CD8-positive, alpha-beta T cell (primary cell): ENCODE measurements at places on chromosomes 3 and 15.

- DNase-seq, result no peak
Measured at GRCh38 chr3:129504471-129505100, 23.9 kb upstream of the RHO start.

DNA sequence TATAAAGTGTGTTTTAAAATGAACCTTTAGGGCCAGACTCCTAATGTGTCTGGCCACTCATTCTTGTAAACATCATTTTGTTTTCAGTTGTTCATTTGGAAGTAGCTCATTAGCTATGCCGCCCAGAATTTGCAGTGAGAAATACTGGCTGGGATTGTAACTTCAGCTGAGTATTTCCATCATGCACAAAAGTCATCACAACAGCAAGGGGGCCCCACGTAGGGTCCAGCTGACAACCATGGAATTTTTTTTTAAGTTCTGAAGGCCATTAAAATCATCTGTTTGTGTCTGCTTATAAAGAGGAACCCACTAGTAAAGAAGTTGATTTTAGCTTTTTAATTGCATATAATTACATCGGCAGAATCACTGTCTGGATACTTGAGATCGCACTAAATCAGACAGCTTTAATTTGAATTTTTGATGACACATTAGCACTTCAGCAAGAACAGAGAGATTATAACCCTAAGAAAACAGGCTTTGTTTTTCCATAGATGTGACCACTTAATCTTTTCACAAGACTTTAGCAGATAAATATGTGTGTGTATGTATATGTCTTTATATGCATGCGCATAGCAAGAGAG, 46.3 kb upstream of the SKOR1 start:
- no peak for DNase-seq

GRCh38 chr3:90134090-90134489, 1026.7 kb downstream of the EPHA3 start:
- DNase-seq, result no peak

- DNase-seq, result no peak
Measured at GRCh38 chr3:115931581-115931980, 308.3 kb downstream of the GAP43 start.

DNA sequence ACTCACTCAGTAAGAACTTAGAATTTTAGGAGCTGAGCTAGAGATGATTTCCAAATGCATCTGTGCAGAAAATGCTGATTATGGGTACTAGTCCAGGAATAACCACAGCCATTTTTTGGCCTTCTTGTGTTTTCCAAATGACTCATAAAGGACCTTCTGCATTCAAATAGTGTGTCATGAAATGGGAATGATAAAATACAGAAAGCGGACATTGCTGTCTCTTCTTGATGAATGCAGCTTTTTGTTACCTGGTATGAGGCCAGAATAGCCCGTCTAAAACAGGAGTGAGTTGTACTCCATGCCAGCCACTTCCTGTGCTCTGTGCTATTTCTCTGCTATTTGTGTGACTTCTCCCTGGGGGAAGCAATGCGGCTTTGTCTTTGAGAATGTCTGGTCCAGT, 20.5 kb upstream of the FRMD5 start:
- DNase-seq, result no peak

DNA sequence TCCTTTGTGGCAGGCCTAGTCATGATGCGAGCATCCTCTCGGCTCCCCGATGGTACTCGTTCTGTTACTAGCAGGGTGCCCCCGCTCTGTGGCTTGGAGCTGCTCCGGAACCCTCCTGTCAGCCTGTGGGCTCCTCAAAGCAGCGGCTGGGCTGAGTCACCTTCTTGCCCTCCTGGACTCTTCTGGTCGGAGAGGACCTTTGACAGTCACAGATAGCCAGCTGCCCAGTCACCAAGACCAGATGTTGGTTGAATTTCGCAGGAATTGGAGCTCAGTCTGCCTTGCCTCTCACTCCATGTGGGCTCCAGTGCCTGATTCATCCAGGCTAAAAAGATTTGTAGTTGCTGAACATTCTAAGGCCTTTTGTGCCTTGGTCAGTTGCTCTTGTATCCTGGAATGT, 94.5 kb downstream of the CHCHD6 start:
- no peak for DNase-seq

DNA sequence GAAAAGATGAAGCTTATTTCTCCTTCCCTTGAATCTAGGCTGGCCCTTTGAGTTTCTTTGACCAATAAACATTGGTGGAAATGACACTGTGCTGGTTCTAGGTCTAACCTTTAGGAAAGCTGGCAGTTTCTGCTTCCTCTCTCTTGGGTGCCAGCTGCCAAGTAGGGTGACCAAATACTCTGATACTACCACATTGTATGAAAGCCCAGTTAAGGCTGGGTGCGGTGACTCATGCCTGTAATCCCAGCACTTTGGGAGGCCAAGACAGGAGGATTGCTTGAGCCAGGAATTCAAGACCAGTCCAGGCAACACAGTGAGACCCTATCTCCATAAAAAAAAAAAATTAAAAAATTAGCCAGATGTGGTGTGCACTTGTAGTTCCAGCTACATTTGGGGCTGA, 320.7 kb downstream of the ZNF621 start:
- DNase-seq, result no peak

DNA sequence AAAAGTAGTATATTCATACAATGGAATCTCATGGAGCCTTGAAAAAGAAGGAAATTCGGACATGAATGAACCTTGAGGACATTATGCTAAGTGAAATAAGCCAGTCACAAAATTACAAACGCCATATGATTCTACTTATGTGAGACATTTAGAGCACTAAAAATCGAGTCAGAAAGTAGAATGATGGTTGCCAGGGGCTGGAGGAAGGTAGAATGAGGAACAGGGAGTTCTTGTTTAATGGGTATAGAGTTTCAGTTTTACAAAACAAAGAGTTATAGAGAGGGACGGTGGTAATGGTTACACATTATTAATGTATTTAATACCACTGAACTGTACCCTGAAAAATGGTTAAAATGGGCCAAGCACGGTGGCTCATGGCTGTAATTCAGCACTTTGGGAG, 19.5 kb downstream of the UBXN7 start:
- no peak for DNase-seq

- no peak for DNase-seq
Measured at GRCh38 chr15:81575436-81576123, 201.6 kb upstream of the TMC3 start.

GRCh38 chr3:30353711-30354467, 252.5 kb upstream of the TGFBR2 start:
- DNase-seq, result peak; percentile 71

DNA sequence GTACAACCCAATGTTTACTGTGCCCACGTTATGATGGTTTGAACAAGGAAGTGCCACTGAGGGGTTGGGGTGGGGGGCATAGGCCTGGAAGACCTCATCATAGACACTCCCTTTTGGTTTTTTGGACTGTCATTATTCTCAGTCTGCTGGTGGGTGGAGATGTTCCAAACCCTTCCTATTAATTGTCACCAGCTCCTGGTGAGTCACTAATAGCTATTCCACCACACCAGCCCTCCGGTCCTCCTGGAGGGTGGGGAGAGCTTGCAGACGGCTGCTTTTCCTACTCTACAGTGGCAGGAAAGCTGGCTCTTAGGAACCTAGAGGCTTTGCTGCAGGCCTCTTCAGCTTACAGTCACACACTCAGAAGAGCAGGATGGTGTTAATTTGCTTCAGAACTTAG, 9.0 kb upstream of the COPG1 start:
- DNase-seq, result no peak

DNA sequence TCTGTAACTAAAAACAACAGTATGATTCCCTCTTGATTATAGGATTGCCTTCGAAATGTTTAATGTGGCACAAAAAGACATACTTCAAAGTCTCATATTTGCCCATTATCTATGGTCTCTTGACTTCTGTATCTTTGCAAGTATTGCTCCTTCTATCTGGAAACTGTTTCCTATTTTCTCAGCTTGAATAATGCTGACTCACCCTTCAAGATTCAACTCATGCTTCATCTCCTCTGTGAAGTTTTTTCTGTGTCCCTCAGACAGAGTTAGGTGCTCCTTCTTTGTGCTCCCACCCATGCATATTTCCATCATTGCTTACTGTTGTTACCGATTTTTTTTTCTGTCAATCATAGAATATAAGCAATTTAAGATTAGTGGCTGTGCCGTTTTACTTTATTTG, 192.8 kb upstream of the ROBO1 start:
- DNase-seq, result no peak

DNA sequence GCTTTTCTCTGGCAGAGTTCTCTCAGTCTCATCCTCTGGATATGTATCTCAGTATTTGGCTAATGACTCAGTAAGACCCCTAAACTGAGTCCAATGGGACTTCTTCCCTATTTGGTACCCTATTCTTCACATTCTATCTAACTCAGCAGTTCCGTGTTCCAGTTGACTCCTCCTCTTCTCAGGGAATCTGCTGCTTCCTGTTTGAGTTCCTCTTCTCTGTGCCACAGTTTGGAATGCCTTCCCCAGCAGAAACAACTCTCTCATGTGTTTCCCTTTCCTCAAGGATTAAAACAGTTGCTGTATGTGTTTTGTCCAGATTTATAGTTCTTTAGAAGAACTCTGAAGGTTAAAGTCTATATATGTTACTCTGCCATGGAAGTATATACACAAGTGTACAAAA, 344.0 kb upstream of the RARB start:
- no peak for DNase-seq

- DNase-seq, result no peak
Measured at GRCh38 chr15:80507638-80508316, 103.6 kb downstream of the ARNT2 start.

DNA sequence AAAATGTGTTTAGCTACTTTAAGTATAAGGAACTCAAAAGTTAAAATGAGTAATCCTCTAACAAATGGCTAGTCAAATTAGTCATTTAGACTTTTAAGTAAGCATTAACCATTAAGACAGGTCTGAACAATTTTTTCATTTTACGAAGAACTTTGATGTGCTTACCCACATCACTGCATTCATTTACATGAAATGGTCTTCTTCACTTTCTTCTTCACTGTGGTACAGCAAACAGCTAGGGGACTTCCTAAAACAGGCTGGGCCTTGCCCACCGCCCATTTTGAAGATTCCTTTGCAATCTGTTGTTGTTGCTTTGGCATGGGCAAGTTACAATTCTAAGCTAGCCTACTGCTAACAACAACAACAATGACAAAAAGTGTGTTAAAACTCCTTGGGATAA, 67.4 kb downstream of the CBLB start:
- no peak for DNase-seq

DNA sequence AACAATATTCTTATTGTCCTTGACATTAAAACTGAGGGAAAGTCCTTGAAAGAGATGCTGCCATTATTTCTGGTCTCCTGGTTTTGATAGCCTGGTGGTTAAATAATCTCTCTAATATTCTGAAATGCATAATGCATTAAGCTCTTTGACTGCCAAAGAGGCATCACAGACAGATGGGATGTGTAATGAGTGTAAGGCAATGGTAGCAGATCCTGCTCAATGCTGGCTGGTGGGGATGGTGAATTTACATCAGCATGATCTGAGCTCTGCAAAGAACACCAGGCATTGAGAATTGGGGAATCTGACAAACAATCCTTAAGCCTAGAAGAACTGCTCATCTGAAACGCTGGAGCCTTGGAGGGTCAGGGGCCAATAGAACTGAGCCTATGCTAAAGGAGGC, 528.6 kb upstream of the LMCD1 start:
- no peak for DNase-seq

DNA sequence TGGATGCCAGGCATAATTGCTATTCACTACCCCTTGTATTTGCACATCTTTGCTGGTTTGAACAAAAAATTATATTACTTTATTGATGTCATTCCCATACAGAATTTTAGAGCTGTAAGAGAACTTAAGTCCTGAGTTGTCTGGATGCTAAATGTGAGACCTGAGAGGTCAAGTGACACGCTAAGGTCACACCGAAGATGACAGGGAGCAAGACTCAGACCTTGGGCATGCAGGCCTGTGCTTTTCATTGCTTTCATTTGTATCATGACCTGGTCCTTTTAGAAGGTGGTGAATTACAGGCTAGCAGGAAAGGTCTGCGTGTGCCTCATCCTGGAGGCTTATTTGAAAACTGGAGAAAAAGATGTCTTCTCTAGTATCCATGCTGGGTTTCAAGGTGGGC, 312.0 kb upstream of the RASGRP1 start:
- no peak for DNase-seq

DNA sequence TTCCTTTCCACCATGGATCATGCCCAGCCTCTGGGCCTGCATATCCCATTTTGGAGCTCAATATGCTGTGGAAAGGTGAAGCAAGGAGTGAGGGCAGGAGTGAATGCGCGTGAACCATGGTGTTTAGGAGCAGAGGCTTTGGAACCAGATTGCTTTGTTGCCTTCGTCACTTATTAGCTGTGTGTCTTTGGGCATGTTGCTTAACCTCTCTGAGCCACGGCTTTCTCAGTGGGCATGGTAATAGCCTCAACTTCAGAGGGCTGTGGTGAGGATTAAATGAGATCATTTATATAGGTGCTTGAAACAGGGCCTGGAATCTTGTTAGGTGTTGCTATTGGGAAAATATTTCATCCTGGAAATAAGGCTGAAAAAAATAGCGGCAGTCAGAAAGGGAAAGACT, 129.7 kb downstream of the WNT7A start:
- no peak for DNase-seq

DNA sequence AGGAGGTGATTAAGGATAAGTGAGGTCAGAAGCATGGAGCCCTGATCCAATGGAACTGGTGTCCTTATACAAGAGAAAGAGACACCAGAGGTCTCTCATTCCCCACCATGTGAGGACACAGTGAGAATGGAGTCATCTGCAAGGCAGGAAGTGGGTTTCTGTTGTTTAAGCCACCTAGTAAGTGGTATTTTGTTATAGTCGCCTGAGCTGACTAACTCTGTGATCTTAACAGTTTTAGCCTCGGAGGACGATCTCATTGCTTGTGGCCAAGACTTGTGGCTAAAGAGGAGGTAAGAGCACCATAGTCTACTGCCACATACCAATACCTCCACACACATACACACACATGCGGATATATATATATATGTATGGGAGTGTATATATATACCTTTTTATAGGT, 73.8 kb downstream of the MCTP2 start:
- peak; percentile 70 for DNase-seq

- DNase-seq, result no peak
Measured at GRCh38 chr15:41876689-41877088, 17.2 kb downstream of the SPTBN5 start.

GRCh38 chr3:73508330-73508954, 116.3 kb downstream of the PDZRN3 start:
- peak; percentile 30 for DNase-seq

- no peak for DNase-seq
Measured at GRCh38 chr3:29683018-29683993, 402.4 kb downstream of the RBMS3 start.

DNA sequence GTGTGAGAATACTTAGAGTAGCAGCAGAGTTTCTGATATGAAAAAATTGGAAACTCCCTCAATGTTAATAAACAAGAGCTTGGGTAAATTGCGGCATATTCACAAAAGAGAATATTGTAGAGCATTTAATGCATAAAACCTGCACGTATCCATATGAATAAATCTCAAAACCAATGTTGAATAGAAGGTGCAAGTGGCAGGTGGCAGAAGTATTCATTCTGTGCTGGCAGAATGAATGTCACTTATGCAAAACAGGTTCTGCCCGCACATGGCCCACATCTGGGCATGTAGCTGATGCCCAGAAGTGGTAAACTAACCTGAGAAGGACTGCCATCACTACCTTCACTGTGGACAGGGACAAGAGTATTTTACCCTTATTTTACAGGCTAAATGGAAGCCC, 14.1 kb upstream of the PRSS50 start:
- no peak for DNase-seq

GRCh38 chr3:187947927-187948682, 202.8 kb upstream of the BCL6 start:
- no peak for DNase-seq

- no peak for DNase-seq
Measured at GRCh38 chr15:32796856-32797255, 79.1 kb downstream of the GREM1 start.
